ENCODE measurements at places on chromosomes 4 and X. TPM values are rescaled to one million over a fixed set of nuclear protein-coding genes. Genes with fewer than 3 reads are reported as not detected.

Gene RHOXF1
- not detected for total RNA-seq

Gene CT45A1
- total RNA-seq: not detected

Gene IBSP
- not detected for total RNA-seq

GRCh38 chrX:106980952-106981626, 18.9 kb downstream of the MORC4 start:
- H3K27ac ChIP-seq: no peak overlapping the region
- H3K4me1 ChIP-seq: no peaks in the 10 kb centered on the region
- H3K36me3 ChIP-seq: no peaks in the 10 kb centered on the region
- H3K27me3 ChIP-seq: no peaks in the 10 kb centered on the region

Gene FAT4
- 0.61 TPM for total RNA-seq

GRCh38 chrX:19646282-19646681, 131.0 kb upstream of the MAP3K15 start:
- no peak for DNase-seq
- H3K27me3 ChIP-seq: peaks cover 4% of the 10 kb centered on the region
- no peak overlapping the region for H3K4me3 ChIP-seq
- H3K4me1 ChIP-seq: no peaks in the 10 kb centered on the region

GRCh38 chrX:54496517-54496852, 451 bp upstream of the FGD1 start:
- peaks cover 3% of the 10 kb centered on the region for H3K4me1 ChIP-seq
- no peak for DNase-seq
- no peaks in the 10 kb centered on the region for H3K36me3 ChIP-seq

Gene OTUD5
- 21.4 TPM for total RNA-seq

Gene FAM133A
- not detected for total RNA-seq

DNA sequence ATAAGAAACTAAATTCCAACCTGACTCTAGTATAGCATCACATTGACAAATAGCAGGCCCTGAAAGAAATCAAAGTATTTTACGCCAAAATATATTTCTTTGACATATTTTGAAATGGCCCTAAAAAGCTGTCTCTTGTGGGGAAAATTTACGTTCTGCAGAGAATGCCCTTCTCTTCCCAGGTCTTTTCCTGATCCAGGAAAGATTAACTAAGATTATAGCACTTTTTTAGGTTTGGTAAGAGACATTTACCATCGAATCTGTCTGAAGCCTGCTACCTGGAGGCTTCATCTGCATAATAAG, 121.1 kb downstream of the ATXN3L start:
- no peak for DNase-seq
- no peaks in the 10 kb centered on the region for H3K4me1 ChIP-seq
- H3K36me3 ChIP-seq: no peaks in the 10 kb centered on the region
- no peak overlapping the region for H3K4me3 ChIP-seq

- H3K27ac ChIP-seq: no peak overlapping the region
- no peak for DNase-seq
- no peaks in the 10 kb centered on the region for H3K36me3 ChIP-seq
- H3K4me1 ChIP-seq: no peaks in the 10 kb centered on the region
These were observed 89.9 kb upstream of the NKX1-1 start for GRCh38 chr4:1496116-1496642.

Gene DNAJB14
- 29.2 TPM for total RNA-seq

Gene P2RY10
- 0.38 TPM for total RNA-seq

- H3K4me1 ChIP-seq: no peaks in the 10 kb centered on the region
- no peaks in the 10 kb centered on the region for H3K36me3 ChIP-seq
- no peak for DNase-seq
- H3K27ac ChIP-seq: no peak overlapping the region
These were observed 183.0 kb downstream of the CRLF2 start for GRCh38 chrX:1029494-1029893.

- H3K4me1 ChIP-seq: peaks cover 10% of the 10 kb centered on the region
- no peaks in the 10 kb centered on the region for H3K36me3 ChIP-seq
- H3K4me3 ChIP-seq: no peak overlapping the region
- no peak overlapping the region for H3K27ac ChIP-seq
These were observed 36.7 kb downstream of the PF4 start for GRCh38 chr4:73945140-73945539.

- H3K4me1 ChIP-seq: peaks cover 3% of the 10 kb centered on the region
- no peaks in the 10 kb centered on the region for H3K27me3 ChIP-seq
- no peak overlapping the region for H3K27ac ChIP-seq
- H3K36me3 ChIP-seq: no peaks in the 10 kb centered on the region
- no peak overlapping the region for H3K4me3 ChIP-seq
These were observed 39.2 kb upstream of the UGT2B7 start for GRCh38 chr4:69056921-69057550.

- H3K27ac ChIP-seq: no peak overlapping the region
- no peaks in the 10 kb centered on the region for H3K4me1 ChIP-seq
- H3K4me3 ChIP-seq: no peak overlapping the region
- H3K27me3 ChIP-seq: no peaks in the 10 kb centered on the region
- no peak for DNase-seq
These were observed 88.3 kb downstream of the GK start for GRCh38 chrX:30741545-30741944.

GRCh38 chrX:42531441-42531840, 246.5 kb downstream of the PPP1R2C start:
- H3K4me1 ChIP-seq: no peaks in the 10 kb centered on the region
- no peak overlapping the region for H3K4me3 ChIP-seq
- no peaks in the 10 kb centered on the region for H3K27me3 ChIP-seq
- no peak overlapping the region for H3K27ac ChIP-seq

DNA sequence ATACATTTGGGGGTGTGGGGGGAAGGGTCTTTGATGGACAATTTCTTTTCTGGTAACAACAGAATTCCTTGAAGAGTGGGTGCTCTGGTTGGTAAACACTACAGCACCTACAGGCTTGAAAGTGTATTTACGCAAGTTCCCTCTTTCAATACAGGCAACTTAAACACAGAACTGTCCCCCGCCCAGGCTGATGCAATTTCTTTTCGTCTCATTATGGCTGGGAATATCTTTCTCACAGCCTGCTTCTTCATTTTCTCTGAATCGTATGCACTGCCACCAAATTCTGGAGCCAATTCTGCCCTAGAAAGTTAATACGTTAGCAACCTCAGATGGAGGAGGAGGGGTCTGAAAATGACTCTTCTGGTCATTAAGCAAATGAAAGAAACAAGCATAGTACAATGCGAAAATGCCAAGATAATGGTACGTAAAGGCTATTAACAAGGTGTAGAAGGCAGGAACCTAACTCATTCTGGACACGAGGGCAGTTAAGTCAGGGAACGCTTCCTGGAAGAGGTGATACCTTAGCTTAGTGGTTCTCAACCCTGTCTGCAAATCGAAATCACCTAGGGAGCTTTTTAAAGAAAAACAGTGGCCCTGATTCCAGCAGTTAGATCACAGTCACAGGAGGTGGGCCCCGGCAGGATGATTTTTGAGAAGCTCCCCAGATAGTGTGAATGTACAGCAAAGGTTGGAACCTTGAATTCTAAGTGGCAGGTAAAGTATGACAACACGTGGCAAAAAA, 1.0 kb downstream of the AGA start:
- peak overlapping the region; percentile 67 for H3K4me3 ChIP-seq
- H3K27me3 ChIP-seq: no peaks in the 10 kb centered on the region
- no peaks in the 10 kb centered on the region for H3K36me3 ChIP-seq
- peaks cover 12% of the 10 kb centered on the region for H3K4me1 ChIP-seq

DNA sequence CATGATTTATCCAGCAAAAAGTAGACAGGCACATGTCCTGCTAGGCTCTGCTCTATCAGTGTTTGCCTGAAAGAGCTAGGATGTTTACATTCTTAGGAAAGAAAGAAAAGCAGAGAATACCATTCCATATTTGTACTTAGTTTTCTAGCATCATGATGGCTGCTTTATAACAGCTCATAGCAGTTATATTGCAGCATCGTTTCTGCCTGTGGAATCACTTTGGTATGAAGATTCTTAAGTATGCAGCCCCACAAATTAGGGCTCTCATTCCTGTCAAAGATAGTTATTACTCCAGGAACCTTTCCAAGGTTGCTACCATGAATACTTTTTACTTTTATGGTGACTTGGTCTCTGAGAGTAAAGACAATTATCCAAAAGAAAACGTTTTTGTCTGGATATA, 119.0 kb upstream of the MYOZ2 start:
- H3K36me3 ChIP-seq: no peaks in the 10 kb centered on the region
- no peaks in the 10 kb centered on the region for H3K27me3 ChIP-seq
- DNase-seq: no peak
- no peak overlapping the region for H3K4me3 ChIP-seq

GRCh38 chrX:11363069-11363594, 69.9 kb downstream of the AMELX start:
- no peak overlapping the region for H3K4me3 ChIP-seq
- H3K27me3 ChIP-seq: no peaks in the 10 kb centered on the region
- H3K4me1 ChIP-seq: no peaks in the 10 kb centered on the region
- H3K27ac ChIP-seq: no peak overlapping the region
- DNase-seq: no peak

- DNase-seq: no peak
- no peaks in the 10 kb centered on the region for H3K27me3 ChIP-seq
- peaks cover 13% of the 10 kb centered on the region for H3K4me1 ChIP-seq
- no peak overlapping the region for H3K27ac ChIP-seq
These were observed 147.0 kb upstream of the HPGD start for GRCh38 chr4:174669270-174669669.

DNA sequence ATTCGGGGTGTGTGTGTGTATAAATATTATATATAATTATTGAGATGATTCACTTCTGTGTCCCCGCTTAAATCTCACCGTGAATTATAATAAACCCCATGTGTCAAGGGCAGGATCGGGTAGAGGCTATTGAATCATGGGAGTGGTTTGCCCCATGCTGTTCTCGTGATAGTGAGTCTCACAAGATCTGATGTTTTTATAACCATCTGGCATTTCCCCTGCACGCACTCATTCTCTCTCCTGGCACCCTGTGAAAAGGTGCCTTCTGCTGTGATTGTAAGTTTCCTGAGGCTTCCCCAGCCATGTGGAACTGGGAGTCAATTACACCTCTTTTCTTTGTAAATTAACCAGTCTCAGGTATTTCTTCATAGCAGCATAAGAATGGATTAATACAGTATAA, 851.4 kb upstream of the AGA start:
- H3K27me3 ChIP-seq: no peaks in the 10 kb centered on the region
- no peaks in the 10 kb centered on the region for H3K36me3 ChIP-seq
- no peaks in the 10 kb centered on the region for H3K4me1 ChIP-seq
- H3K27ac ChIP-seq: no peak overlapping the region
- no peak overlapping the region for H3K4me3 ChIP-seq

GRCh38 chr4:42724451-42724850, 67.5 kb upstream of the ATP8A1 start:
- H3K4me3 ChIP-seq: no peak overlapping the region
- DNase-seq: no peak
- no peaks in the 10 kb centered on the region for H3K27me3 ChIP-seq
- no peaks in the 10 kb centered on the region for H3K36me3 ChIP-seq
- H3K4me1 ChIP-seq: no peaks in the 10 kb centered on the region

- no peaks in the 10 kb centered on the region for H3K4me1 ChIP-seq
- no peak overlapping the region for H3K4me3 ChIP-seq
- no peaks in the 10 kb centered on the region for H3K27me3 ChIP-seq
- H3K27ac ChIP-seq: no peak overlapping the region
- H3K36me3 ChIP-seq: no peaks in the 10 kb centered on the region
These were observed 572.0 kb downstream of the INPP4B start for GRCh38 chr4:142274137-142274536.

Gene PCDH7
- total RNA-seq: 15.7 TPM

Gene HOPX
- 325 TPM for total RNA-seq

Gene SPOCK3
- not detected for total RNA-seq

DNA sequence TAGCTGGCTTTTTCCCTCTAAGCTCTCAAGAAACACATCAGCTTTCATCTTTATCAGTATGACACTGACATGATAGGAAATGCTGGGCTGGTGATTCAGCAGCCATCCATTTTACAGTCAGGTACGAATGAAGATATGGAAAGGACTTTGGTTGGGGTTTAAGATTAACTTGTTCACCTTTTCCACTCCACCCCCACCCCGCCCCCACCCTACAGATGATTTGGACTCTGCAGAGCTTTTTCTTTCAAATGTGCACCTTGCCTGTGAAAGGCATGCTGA, 132.6 kb downstream of the AKAP4 start:
- no peak overlapping the region for H3K4me3 ChIP-seq
- DNase-seq: no peak
- no peaks in the 10 kb centered on the region for H3K27me3 ChIP-seq
- no peaks in the 10 kb centered on the region for H3K36me3 ChIP-seq
- H3K4me1 ChIP-seq: no peaks in the 10 kb centered on the region

DNA sequence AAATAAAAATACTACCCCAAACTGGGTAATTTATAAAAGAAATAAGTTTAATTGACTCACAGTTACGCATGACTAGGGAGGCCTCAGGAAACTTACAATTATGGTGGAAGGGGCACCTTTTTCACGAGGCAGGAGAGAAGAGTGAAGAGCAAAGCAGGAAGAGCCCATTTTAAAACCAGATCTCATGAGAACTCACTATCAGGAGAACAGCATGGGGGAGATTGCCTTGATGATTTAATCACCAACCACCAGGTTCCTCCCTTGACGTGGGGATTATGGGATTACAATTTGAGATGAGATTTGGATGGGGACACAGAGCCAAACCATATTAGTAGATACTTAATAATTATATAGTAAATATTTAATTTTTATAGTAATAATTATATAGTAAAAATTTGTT, 10.1 kb downstream of the CISD2 start:
- no peak overlapping the region for H3K4me3 ChIP-seq
- H3K4me1 ChIP-seq: no peaks in the 10 kb centered on the region
- no peaks in the 10 kb centered on the region for H3K27me3 ChIP-seq
- no peak for DNase-seq
- H3K27ac ChIP-seq: no peak overlapping the region

- H3K27ac ChIP-seq: no peak overlapping the region
- peaks cover 24% of the 10 kb centered on the region for H3K4me1 ChIP-seq
These were observed 1.1 kb upstream of the HPSE start for GRCh38 chr4:83335701-83336100.

DNA sequence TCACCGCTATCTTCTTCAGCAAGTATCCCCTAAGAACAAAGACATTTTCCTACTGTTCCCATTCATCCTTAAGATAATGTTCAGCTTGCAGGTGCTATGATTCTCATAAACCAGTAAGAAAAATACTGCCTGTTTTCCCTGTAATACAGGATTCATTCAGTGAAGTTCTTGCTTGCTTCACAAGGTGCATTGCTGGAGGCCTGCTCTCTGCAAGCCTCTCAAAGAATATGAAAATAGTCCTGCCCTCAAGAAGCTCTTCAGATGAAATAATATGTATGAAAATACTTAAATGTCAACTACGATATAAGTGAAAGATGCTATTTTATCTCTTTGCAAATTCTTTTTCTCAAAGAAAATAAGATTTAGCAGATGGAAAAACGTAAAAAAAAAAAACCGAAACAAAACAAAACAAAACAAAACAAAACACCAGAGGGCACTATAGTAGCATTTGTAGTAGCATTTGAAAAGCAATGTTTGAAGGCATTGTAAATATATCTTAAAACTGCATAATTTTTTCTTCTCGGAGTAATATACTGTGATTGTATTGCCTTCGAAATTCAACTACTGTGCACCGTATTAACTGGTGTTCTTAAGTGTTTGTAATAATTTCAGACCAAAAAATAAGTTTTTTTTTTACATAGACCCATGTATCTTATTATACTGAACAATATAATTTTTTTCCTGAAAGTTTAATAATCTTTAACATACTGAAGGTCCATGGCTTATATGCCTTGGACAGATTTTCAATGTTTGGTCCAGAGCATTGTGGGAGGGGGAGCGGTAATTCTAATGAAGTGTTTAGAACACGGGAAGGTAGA, 26.0 kb downstream of the ADH4 start:
- H3K27me3 ChIP-seq: no peaks in the 10 kb centered on the region
- no peaks in the 10 kb centered on the region for H3K36me3 ChIP-seq
- H3K4me3 ChIP-seq: no peak overlapping the region
- peaks cover 4% of the 10 kb centered on the region for H3K4me1 ChIP-seq
- no peak overlapping the region for H3K27ac ChIP-seq
- no peak for DNase-seq
